ENCODE measurements at places on chromosomes 1 and 21.

DNA sequence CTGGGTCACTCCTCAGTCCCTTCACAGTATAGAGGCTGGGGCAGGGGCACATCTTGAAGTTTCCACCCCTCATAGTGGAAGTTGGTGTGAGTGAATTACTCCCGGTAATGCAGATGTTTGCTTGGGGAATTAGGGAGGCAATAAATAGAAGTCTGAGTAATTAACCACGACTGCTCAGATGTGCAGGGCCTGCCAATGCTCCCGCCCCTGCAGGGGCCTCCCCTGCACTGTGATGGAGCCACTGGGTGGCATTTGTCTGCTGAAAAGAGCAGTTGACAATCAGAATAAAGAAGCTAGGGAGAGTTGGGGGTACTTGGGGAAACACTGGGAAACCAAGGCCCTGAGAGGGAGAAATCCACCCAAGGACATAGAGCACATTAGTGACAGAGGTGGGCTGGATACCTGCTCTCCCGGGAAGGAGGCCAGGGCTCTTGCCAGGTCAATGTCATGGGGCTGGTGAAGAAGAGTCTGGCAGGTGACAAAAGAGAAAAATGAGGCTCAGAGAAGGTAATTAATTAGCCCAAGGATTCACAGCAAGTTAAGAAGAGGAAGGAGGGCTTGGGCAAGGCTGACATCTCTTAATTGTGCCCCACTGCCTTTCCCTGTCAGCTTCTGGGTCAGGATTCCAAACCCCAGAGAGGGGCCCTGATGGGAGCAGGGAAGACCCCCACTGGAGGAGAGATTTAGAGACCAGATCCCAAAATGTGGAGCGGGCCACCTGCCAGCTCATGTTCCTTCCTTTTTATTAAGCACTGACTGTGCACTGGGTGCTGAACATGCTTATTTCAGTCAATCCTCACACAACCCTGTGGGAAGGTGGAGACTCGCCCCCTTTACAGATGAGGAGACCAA lies 436.2 kb downstream of the MATN1 start:
- no peak for ATAC-seq

DNA sequence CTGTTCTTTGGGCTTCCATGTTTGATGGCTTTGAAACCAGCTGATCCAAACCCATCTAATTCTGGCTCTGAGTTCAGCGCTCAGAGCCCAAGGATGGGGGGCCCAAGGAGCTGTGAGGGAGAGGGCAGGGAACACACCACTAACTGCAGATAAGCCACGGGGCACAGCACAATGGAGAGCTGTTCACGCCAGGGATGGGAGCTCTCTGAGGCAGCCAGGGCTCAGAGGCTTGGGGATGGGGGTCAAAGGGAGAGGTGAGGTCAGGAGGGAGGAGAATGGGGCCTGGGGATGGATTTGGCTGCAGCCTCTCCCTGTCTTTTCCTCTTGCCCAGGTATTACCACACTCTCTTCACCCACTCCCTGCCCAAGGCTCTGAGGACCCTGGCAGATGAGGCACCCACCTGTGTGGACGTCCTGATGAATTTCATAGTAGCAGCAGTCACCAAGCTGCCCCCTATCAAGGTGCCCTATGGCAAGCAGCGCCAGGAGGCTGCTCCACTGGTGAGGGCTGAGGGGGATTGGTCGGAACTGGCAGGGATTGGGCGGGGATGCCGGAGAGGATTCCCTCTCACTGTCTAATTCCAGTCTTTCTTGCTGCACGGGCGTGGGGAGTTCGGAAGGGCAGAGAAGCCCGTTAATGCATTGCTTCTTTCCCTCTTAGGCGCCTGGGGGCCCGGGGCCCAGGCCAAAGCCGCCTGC lies 11.3 kb downstream of the SLC30A2 start:
- ATAC-seq, result no peak

GRCh38 chr1:147570907-147571306 lies 29.6 kb downstream of the BCL9 start:
- no peak for ATAC-seq

GRCh38 chr21:45698493-45699184 lies 55.1 kb downstream of the PCBP3 start:
- ATAC-seq, result peak; percentile 71

Measured in activated CD4-positive, CD25-positive, alpha-beta regulatory T cell treated with anti-CD3 and anti-CD28 coated beads, Interleukin-2, amount 50 U/mL, for 24 hours (primary cell).